ENCODE measurements at places on chromosomes 3 and 15. TPM values are rescaled to one million over a fixed set of nuclear protein-coding genes. Genes with fewer than 3 reads are reported as not detected.

EBLN2 gene
- 12.2 TPM for total RNA-seq

WDR93 gene
- 0.64 TPM for total RNA-seq

CFAP100 gene
- 0.66 TPM for total RNA-seq

DCLK3 gene
- total RNA-seq: 4.3 TPM

ZNF660 gene
- 19.9 TPM for total RNA-seq

IDH3A gene
- 17.4 TPM for total RNA-seq

DNA sequence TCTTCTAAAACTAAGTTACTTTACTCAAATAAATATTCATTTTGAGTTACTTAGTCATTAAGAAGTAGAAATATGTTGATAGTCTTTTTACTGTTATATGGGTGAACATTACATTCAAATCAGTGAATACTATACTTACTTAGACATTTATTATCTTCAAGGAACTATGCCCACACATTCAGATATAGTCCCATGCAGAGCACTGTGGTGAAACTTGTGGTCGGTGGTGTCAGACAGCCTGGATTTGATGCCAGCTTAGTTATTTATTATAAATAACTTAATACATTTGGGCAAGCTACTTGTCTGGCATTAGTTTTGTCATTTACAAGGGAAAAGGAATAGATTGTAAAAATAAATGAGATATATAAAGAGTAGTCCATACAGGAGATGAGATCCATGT lies 149.5 kb downstream of the RAP2B start:
- no peak for DNase-seq

- no peak for DNase-seq
Measured at GRCh38 chr3:27076815-27077630, 292.2 kb downstream of the NEK10 start.

- DNase-seq: no peak
Measured at GRCh38 chr3:71189480-71189879, 394.0 kb downstream of the FOXP1 start.

GRCh38 chr3:118332699-118333098 lies 701.9 kb downstream of the IGSF11 start:
- DNase-seq: no peak

DNA sequence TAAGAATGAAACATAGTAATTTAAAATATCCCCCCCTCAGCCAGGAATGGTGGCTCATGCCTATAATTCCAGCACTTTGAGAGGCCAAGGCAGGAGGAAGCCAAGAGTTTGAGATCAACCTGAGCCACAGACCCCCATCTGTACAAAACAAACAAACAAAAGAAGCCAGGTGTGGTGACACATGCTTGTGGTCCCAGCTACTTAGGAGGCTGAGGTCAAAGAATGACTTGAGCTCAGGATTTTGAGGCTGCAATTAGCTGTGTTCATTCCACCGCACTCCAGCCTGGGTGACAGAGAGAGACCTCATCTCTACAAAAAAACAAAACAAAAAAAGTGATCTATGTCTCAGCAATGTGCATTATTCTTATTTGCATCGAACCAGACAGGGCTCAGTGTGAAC lies 800.8 kb downstream of the MCTP2 start:
- no peak for DNase-seq

GRCh38 chr15:89822951-89823711 lies 8.5 kb upstream of the ANPEP start:
- DNase-seq: no peak

DNA sequence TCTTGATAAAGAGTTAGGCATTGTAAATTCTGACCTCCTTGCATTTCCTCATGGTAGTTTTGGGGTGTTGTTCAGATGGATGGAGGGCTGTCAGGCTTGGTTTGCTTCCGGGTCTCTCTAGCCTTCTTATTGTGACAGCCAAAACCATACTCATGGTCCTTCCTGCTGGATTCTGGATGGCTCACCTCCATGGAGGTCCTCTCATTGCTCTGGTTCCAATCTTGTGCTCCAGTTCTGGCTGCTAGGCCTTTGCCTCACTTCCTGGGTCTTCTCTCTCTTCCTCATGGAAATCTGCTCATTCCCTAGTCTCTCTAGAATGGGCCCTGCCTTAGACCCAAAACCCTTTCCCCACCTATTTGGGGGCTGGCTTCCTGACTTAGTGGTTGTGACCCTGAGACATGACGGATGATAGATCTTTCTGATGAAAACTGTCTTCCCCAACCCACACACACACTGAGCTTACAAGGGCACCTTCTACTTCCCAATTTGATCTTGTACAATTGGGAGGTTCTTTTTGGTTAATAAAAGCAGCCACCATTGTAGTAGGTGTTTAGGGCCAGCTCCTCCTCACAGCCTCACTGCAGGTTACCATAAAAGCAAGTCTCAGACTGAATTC lies 66.2 kb upstream of the XCR1 start:
- DNase-seq: no peak

Data from endodermal cell (in vitro differentiated cells).